ENCODE measurements at places on chromosomes 3 and 15.
A peak's percentile ranks its signal among the peaks of the same experiment; 100 is the strongest.

GRCh38 chr3:187713504-187713903 is 11.1 kb upstream of the RTP2 start:
- peak; percentile 32 for DNase-seq

GRCh38 chr3:114552527-114552812 is 258.6 kb downstream of the TIGIT start:
- DNase-seq, result no peak

DNA sequence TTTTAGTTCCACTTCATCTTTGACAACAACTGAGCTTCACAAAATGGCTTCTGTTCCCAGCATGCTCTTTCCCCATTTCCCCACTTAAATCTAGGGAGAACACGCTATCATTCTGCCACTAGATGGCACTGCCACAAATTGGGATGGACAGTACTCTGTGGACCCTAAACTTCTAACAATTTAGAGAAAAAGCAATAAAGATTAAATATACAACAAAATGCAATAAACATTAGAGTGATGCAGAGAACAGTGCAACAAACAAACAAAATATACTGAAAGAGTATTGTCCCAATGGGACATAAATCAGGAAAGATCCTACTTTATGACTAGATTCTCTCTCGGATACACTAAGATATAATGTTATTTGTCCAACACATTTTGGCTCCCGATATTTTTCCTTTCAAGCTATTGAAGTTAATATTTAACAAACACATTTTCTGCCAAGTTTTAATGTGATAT is 169.7 kb upstream of the TMCO5A start:
- peak; percentile 76 for DNase-seq

- DNase-seq, result no peak
Measured at GRCh38 chr15:68654786-68655560, 76.2 kb downstream of the CORO2B start.

DNA sequence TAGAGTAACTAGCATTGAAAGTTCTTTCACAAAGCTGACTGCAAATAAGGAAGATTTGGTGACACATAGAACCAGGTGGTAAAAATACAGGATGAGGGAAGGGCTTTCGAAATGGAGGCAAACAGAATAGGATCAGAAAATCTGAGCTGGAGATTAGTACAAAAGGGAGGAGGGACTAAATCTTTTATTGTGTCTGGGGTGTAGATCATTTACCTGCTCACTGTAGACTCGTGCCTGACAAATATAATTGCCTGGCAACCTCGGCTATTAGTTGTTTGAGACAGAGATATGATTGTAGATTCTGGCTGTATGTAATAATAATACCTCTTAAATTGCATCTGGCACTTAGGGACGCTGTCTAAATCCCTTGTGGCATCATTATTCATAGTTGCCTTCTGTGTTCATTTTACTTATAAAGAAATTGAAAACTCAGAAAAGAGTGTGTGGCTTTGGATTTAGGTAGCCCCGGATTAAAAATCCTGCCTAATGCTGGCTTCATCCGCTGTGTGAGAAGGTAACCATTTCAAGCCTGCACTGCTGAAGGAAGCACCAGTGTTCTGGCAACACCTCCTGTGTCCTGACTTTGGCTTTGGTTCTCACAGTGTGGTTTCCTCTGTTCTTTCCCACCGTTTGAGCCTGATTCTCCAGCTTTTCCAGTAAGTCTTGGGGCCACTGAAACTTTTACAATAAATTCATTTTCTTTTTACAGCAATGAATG is 25.0 kb upstream of the GPR160 start:
- DNase-seq, result no peak

- DNase-seq, result peak; percentile 85
Measured at GRCh38 chr3:59192473-59192872, 142.6 kb upstream of the CFAP20DC start.

GRCh38 chr15:62591842-62592838 is 427.1 kb upstream of the C2CD4B start:
- DNase-seq, result peak; percentile 47

DNA sequence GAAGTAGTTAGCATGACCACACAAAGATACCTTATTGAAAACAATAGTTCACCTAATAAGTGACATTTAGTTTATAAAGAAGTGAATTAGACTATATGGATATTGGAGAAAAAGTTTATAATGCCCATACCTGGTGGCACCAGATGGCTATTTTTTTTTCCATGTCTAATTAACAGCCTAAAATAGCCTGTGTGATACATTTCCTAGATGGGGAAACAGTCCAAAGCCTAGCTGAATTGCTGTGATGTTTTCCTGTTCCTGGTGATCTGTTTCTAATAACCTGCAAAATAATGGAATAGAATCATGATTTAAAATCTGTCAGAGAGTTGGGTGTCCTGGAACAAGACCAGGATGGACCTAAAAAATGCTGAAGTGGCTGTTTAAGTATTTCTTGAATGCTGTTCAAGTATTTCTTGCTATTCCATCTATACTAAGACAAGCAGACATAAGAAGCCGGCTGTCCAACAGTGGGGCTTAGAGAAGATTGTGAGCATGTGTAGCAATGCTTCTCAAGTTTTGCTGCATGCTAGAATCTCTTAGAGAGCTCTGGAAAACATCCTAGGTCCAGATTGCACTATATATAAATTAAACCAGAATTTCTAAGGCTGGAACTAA is 31.3 kb downstream of the LRRC3B start:
- no peak for DNase-seq

DNA sequence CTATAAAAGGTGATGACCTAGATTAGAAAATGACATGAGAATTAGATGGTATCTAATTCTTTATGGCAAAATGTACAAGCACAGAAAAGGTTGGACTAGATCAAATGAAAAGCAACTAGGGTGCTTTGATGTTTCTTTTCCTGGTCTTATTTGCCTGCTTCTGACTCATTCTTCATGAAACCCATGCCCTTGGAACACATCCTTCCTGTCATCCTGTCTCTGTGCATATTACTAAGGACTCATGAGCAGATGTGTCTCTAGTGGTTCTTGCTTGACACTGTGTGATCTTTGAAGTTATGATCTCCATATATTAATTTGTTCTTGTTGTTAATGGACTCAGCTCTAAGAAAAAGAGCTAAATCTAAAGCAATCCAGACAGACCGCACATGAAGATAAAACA is 314.0 kb downstream of the ERC2 start:
- peak; percentile 33 for DNase-seq

DNA sequence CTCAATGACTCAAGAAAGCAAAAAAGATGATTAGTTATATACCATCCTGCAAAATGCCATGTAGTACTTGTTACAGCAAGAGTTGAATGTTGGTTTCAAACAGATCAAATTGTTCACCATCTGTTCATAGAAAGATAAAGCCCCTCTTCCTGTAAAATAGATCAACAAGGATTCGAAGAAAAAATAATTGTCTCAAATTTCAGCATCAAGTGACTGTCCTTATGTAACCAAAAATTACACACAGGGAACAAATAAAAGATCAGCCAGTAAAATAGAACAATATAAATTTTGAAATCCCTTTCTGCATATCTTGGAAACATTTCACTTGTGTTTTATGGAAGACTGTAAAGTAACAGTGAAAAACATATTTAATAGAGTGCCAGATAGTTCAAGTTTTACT is 165.1 kb upstream of the STAC start:
- no peak for DNase-seq

- DNase-seq, result no peak
Measured at GRCh38 chr3:31355807-31356206, 176.9 kb upstream of the STT3B start.

Data from GM23248 (cell line).